Stimulated activated CD4-positive, alpha-beta T cell treated with anti-CD3 and anti-CD28 coated beads, Interleukin-12 subunit alpha, Interleukin-12 subunit beta, amount 100 ng/mL, for 24 hours (primary cell): ENCODE measurements at places on chromosomes 6 and 20.

DNA sequence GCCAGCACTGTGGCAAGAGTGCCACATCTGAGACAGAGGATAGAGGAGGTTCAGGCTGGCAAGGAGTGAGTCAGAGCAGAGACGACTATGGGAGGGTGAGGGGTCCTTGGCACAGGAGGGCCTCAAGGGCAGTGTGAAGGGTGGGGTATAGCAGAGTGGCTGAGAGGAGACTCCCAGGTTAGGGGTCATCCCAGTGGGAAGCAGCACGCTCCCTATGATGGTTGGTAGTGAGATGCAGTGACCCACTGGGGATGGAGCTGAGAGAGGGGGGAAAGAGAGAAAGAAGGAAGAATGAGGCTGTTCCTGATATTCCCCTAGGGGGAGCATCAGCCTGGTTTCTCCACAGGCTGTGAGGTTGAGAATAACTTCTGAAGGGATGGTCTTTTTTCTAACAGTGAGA, 97.3 kb downstream of the INSM1 start:
- no peak for DNase-seq

GRCh38 chr6:5031150-5031549, 27.3 kb upstream of the RPP40 start:
- DNase-seq = no peak

DNA sequence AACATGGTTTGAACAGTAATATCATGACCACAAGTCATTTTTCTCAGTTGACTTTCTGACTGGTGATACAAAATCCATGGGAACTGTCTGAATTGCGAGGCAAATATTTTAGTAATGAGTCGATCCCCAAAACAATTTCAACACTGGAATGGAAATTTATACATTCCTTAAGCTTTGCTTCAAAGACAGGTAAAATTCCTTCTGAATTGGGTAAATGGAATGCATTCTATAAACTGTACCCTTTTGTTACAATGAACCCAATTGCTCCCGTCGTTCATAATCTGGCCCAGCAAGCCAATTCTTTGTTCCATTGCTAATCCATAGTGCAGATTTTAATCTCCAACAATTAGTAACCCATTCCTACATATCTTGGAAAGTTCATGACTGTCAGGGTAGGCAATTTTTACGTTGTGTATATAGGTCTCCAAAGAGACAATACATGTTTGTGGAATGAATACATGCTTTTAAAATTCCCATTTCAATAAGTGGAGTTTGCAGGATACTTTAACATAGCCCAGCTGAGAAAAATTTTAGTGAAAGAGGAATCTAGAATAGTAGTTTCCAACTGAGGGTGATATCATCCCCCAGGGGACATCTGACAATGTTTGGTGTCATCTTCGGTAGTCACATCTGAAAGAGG, 32.7 kb downstream of the CYP24A1 start:
- DNase-seq = no peak

DNA sequence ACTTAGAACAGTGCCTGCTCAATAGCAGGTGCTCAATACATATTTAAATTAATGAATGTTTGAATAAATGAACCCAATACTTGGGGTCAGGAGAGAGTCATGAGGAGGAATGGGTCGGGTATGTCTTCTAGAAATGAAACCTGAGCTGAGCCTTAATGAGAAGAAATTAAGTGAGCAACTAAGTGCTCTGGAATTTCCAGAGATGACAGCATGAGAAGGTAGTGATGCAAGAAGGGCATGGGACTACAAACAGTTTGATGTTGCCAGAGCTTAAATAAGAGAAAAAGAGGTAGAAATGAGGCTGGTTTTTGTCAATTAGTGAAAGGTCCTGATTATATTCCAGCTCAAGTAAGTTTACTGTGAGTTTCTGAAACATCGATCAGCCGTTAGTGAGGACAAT, 82.9 kb downstream of the PDE10A start:
- no peak for DNase-seq

GRCh38 chr20:6654513-6655252, 112.8 kb upstream of the BMP2 start:
- DNase-seq = no peak

- no peak for DNase-seq
These were observed 183.0 kb upstream of the TAB2 start for GRCh38 chr6:149134511-149134933.

GRCh38 chr20:13029687-13030375, 21.1 kb downstream of the SPTLC3 start:
- no peak for DNase-seq

GRCh38 chr20:63076421-63076820, 69.7 kb upstream of the BHLHE23 start:
- no peak for DNase-seq

DNA sequence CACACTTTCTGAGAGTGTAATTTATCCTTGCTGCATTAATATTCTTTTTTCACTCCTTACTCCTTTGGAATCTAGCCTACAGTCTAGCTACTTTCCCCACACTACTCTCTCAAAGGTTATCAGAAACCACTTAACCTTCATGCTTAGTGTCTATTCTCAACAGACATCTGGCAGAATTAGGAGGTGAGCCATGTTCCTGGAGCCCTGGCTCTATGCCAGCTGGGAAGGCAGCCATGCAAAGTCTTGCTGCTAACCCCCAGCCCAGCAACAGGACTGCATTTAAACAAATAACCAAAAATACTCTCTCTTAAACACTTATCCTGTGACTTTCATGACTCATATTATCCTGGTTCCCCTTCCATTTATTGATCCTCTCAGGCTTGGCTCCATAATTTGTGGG, 260.2 kb downstream of the BCKDHB start:
- DNase-seq = no peak

DNA sequence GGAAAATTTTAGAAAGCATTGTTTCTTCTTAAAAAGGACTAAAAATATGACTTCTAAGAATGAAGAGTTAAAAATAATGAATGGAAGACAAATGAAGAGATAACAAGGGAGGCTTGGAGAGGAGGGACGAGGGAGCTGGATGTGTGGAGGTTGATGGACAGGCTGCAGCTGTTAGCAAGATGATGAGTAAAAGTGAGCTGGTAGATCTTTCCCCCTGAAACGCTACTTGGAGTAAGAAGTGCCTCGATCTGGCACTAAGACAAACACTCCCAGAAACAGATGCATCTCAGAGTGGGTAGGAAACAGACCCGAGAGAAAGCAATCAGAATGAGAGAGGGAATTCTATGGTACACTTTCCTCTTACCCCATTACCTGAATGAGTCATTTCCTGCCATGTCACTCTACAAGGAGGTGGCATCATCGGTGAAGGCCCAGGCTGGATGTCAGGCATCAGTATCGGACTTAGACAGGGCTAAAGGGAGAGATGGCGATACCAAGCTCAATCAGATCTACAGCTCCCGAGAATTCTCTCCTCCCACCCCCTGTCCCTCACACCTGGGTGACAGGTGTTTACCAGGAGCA, 154.1 kb upstream of the BMP2 start:
- no peak for DNase-seq

- DNase-seq = no peak
These were observed 636 bp downstream of the RTF2 start for GRCh38 chr20:56469077-56469449.

DNA sequence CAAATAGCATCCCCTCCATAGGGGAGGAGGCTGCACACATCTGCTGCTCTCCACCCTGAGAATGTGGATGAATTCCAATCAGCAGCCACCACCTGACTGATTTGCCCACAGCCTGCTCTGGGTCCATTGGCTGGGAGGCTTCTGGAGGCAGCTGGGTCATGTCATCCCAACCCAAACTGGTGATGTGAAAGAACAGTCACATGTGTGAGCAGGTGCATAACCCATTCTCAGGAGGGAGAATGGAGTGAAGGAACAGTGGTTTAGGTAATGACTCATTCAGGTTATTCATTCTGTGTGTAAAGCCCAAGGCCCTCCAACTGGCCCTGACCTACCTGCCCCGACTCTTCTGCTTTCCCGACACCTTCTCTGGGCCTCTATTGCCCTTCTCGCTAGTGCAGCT, 90.9 kb upstream of the GCM1 start:
- DNase-seq = no peak

GRCh38 chr6:144265390-144265789, 19.7 kb upstream of the UTRN start:
- DNase-seq = no peak

DNA sequence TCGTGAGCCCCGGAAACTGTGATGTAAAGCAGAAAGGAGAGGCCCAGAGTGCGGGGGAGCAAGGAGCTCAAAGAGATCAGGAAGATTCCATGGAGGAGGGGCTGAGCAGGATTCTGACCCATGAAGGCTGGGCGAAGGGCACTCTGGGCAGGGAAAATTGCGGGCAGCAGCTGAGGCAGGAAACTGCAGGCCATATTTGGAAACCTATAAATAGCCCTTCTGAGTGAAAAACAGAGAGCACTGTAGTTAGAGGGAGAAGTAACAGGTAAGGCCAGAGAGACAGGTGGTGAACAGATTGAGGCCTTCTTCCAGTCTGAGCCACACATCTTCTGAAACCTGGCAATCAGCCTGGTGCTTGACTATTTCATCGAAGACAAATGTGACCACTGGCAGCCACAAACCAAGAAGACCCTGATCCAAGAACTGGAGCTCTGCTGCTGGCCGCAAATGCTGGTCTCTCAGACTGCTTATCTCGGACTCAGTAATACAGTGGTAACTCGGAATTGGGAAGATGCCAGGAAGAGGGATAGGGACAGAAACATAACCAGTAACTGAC, 14.1 kb upstream of the BEND3 start:
- no peak for DNase-seq

- DNase-seq = no peak
These were observed 105.4 kb downstream of the FYN start for GRCh38 chr6:111767752-111768430.

GRCh38 chr6:75267461-75267860, 17.1 kb downstream of the TMEM30A start:
- DNase-seq = no peak

DNA sequence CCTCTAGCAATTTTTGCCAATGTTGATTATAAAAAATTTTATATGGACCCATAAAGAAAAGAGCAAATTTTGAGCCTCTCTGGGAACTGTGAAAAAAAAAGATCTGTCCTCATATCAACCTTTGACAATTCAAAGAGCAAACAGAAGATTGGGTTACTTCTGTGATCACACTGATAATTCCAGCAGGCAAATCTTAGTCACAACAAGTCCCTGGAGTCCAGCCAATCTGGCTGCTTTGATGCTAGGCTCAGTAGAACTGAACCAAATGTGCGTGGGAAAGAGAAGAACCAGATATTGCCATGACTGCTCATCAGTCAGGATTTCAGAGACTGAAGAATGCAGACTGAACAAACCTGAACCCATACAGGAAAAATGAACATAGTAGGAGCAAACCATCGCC, 438.4 kb upstream of the FLRT3 start:
- no peak for DNase-seq

DNA sequence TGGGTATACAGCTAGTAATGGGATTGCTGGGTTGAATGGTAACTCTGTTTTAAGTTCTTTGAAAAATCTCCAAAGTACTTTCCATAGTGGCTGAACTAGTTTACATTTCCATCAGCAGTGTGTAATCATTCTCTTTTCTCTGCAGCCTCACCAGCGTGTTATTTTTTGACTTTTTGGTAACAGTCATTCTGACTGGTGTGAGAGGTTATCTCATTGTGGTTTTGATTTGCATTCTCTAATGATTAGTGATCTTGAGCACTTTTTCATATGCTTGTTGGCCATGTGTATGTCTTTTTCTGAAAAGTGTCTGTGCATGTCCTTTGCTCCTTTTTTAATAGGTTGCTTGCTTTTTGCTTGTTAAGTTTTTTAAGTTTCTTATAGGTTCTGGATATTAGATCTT, 194.2 kb upstream of the PHACTR1 start:
- no peak for DNase-seq

- DNase-seq = no peak
These were observed 39.9 kb upstream of the BEND6 start for GRCh38 chr6:56914798-56915658.

DNA sequence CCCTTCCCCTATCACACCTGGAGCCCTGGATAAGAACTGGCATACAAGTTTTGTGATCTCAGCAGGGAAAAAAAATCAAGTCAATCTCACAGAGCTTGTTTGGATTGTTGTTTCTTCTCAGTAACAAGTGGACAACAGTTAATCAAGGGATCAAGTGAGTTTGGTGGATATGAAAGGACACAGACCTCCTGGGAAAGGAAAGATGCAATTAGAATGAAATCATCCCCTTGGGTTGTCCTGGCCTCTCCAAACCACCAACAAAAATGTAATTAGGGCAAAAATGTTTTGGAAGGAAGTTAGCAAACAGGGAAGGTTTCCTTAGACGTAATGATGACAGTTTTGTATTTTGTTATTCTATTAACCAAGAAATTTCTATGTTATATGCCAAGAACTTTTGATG, 99.1 kb upstream of the PRDM1 start:
- DNase-seq = no peak

DNA sequence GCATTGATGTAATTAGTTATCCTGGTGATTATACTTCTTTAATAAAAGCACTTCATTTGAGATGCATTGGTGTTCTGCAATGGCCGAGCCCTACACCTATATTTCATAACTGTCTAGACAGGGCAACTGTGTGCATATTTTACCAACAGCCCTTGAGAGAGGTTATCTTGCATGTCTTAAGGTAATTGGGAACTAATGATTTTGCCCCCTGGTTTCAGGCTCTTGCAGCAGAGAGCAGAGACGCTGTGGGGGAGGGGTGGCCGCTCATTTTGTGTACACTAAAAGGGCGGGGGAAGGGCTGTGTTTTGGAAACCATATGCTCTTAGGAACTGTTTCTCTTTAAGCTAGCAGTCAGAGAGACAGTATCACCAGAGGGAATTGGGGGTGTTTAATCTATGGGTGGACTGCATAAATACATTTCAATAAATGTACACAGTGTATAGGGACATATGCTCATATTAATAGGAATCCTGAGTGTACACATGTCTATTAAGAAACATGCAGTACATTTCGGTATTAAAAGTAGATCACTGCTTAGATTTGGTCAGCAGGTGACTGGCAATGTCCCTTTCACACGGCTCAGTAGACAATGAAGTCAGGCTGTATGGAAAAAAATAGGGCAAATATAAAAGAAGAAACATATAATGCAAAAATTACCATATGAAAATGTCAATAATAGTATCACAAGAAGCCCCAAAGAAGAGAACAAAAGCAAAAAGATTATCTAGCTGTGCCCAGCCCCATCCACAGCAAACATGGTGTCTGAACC, 402.9 kb upstream of the CITED2 start:
- no peak for DNase-seq

GRCh38 chr6:159874435-159874834, 16.4 kb upstream of the MAS1 start:
- DNase-seq = no peak

DNA sequence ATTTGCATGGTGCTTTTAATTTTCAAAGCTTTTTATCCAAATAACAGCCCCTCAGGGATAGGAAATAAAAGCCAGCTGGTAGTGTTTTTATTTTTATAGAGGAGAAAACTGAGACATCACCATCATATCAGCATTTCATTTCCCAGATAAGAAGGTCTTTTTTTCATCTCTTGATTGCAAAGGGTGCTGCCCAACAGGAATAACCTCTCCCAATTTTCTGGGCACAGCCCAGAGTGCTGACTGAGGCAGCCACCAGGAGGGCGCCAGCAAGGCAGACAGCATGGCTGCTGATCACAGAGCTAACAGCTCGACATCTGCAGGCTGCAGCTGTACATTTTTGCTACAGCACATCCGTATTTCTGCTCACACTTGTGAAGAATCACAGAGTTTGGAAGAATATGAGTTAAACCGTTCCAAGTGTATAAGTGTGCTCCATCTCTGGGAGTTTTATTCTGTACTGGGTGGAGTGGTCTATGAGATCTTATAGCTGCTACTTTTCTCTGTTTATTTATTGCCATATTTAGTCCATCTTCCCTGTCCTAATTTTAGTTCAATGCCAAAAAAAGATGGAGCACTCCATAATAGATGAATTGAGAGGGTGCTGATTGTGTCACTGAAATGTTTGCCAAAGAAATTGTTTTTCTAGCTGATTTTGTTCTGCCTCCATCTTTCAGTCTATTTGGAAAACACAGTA, 85.5 kb upstream of the C20orf144 start:
- DNase-seq = no peak
